Right lobe of liver (tissue), 6 donors: ENCODE measurements at places on chromosomes 4 and X. TPM values are rescaled to one million over a fixed set of nuclear protein-coding genes. Genes with fewer than 3 reads are reported as not detected.

GRCh38 chr4:83504996-83505395 is 20.1 kb upstream of the ABRAXAS1 start:
- DNase-seq, result no peak

Gene C4orf51
- total RNA-seq, result not detected

- no peak for DNase-seq
These were observed 77.4 kb downstream of the WDR19 start for GRCh38 chr4:39259571-39260330.

Gene H2BW2
- total RNA-seq, result not detected

- no peak for DNase-seq
These were observed 26.0 kb upstream of the MGST2 start for GRCh38 chr4:139639654-139640053.

DNA sequence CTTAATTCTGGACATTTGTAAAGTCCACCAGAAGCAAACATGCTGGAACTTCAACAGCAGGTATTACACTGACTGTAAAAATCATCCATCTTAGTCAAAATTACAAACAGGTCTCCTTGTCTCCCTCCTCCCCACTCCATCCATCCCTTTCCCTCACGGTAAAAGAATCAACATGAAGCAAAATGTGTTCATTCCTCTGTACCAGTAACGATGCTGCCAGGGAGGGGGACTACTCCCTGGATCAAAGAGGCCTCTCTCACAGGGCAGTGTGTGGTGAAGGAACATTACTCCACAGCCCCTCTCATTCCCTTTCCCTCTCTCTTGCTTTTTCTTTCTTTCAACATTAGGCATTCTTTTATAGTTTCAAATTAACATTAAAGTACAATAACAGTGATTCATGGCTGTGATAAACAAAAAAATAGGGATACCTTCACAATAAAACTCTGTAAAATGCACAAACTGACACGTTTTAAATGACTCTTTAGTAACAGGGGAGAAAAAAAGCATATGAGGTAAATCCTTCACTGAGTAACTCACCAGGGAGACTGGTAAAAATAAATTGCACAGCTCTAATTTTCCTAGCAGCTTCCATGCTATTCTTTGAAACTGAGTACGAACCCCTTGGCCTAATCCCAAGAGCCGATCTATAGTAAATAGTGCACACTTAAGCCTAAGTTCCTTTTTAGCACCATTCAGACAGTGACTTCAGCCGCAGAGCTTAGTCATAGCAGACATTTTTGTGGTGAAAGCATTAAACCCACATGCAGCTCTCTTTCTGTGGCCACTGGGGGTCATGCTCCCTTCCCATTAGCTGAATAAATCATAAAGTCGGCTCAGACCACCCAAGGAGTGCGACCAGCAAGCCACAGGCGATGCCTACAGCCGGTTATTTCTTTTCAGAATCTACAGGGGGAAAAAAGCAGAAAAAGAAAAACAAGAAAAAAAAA is 215.6 kb upstream of the GYPA start:
- DNase-seq, result no peak

Gene RADX
- total RNA-seq, result 0.55 TPM

GRCh38 chr4:3342182-3342854 is 49.5 kb downstream of the RGS12 start:
- no peak for DNase-seq

DNA sequence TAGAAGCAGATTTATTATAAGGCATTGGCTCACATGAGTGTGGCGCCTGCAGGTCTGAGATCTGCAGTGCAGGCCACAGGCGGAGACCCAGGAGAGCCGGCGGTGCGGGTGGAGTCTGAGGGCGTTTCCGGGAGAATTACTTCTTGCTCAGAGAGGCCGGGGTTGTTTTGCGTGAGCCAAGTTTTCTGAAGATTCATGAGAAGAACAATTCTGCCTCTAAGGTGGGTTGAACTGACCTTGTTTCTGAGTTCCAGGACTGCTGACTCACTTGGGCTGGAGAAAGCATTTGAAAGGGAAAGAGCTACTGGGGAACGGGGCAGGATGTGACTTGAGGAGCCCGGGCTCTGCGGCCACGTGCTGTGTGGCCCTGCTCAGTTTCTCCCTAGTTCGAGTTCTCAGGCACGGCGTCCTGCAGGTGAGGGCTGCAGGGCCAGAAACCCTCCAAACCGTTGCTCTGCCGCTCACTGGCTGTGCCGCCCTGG is 36.7 kb upstream of the SORCS2 start:
- DNase-seq, result no peak
